ENCODE measurements at places on chromosomes 6 and 20.

- DNase-seq: no peak
Observed at GRCh38 chr20:7210910-7211309, 443.4 kb downstream of the BMP2 start.

- no peak for DNase-seq
Observed at GRCh38 chr6:3390698-3391097, 66.2 kb downstream of the SLC22A23 start.

- no peak for DNase-seq
Observed at GRCh38 chr6:66897576-66897975, 1190.5 kb upstream of the EYS start.

DNA sequence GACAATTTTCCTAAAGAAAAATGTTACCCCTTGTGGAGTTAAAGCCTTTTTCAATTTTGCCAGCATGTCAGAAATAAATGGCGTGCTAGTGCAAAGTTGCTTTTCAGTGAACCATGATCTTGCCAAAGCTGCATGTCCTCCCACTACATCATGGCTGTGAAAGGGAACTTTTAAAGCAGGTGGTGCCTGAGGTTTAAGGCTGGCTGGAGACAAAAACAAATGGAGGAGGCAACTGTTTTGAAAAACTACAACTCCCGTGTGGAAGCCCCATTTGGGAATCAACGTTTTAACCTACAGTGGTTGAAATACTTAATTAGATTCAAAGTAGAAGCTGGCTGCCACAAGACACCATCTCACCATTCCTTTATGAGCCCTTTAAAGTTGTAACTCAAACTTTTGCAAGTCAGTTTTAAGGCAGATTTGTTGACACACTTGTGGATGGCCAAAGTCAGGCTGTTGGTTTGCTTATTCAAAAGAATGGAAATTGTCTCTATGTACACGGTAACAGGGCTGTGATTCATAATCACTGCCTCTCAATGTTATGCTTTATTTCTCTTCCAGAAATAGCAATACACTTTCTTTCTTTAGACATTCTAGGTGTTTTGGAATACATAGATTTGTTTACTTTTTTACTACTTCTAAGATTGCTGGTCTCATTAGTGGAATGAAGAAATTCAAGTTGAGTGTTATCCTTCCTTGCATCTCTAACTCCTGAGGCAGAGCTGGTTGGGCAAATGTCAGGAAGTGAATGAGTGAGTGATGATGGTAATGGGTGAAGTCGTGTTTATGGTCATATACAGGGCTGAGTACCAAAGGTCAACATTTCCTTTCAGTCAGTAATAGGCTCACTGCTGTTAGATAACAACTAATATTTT is 196.4 kb upstream of the GMDS start:
- DNase-seq: no peak

DNA sequence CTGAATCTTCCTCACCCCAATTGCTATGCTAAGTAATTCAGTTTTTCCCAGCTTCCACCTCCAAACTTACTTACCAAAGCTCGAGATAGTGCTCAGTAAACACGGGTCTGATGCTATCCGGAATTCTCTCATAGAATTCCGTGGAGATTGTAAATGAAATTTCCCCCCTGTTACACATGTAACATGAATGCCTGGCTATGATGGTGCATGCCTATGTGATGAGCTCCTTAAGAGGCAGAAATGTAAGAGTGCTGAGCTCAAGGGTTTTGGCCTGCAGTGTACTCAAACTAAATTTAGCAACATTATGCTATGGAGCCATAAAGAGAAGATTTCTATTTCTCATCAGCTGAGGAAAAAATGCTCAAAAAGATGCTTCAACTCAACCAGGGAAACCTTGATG is 133.4 kb upstream of the FUT9 start:
- no peak for DNase-seq

- DNase-seq: no peak
Observed at GRCh38 chr6:154408891-154409500, 52.4 kb upstream of the IPCEF1 start.

DNA sequence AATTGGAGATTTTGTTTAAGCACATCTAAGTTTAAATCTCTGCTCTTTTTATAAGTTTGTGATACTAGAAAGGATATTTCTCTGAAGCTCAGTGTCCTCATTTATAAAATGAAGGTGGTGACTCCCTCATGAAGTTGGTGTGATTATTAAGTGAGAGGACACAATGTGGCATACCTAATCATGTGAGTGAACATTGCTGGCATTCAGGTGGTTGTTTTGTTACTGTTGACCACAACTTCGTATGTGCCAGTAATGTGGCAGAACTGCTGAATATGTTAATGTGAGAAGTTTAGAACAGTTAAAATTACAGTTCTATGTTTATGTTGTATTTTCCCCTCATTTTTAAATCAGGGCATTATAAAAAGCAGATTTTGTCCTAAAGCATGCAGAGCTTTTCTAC is 127.2 kb downstream of the STXBP5 start:
- DNase-seq: no peak

GRCh38 chr20:47481330-47482216 is 20.1 kb upstream of the NCOA3 start:
- DNase-seq: no peak

DNA sequence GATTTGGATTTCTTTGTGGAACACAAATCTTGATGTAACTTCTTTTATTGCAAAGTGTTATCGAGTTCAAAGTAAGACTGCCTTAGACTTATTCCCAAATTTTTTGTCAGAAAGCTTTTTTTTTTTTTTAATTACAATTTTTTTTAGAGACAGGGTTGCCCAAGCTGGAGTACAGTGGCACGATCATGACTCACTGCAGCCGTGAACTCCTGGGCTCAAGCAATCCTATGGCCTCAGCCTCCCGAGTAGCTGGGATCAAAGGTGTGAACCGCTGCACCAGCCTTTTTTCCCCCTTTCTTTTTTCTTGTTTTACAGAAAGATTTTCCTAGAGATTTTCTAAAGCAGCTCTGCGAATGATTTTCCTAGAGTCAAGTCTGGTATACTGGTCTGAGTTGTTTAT is 2.8 kb downstream of the RIOK1 start:
- no peak for DNase-seq

GRCh38 chr6:32166411-32167061 is 2.1 kb downstream of the EGFL8 start:
- no peak for DNase-seq

DNA sequence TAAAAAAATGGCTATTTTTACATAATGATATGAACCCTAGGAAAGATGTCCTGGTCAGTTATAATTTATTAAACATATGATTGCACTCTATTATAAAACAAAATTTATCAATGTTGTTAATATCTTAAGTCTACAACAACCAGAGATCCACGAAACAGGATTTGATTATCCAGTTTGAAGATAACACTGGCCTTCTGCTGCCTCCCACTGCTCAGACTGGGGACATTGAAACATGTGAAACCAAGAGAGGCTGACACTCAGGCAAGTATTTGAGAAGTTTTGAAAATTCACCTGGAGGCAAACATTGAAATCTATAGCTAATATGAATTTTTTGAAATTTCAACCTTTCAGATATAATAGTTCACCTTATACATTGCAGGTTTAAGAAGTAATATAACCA is 219.3 kb upstream of the HSF2 start:
- DNase-seq: no peak

DNA sequence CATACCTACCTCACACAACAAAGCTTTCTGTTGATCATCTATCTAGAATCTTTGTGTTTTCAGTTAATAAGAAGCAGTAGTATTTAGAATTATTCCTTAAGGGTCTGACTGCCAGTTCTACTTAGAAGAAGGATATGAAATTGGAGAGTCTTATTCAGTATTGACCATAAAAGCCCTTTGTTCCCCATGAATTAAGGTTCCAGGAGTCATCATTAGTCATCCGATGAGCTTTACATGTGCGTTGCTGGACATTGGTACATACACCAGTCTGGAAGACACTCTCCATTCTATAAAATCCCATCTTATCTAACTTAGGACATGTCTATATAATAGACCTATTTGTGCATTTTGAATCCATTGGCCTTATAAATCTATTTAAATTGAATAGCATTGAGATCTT is 34.4 kb upstream of the RNF217 start:
- no peak for DNase-seq

DNA sequence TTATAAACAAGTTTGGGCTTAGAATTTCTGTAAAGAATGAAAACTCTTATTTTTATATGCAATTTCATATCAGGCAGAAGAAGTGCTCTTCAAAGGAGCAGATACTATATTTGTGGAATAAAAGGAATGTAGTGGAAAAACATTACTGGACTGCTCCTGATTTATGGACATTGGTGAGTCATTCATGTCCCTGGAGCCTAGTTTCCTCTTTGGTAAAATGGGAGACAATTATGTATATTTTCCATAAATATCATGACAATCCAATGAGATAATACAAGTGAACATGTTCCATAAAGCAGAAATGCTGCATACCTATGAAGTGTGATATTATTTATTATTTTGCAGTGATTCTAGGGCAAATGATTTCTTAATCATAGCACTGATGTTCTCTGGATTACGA is 445.8 kb upstream of the CITED2 start:
- no peak for DNase-seq

- no peak for DNase-seq
Observed at GRCh38 chr20:10667077-10667401, 6.8 kb downstream of the JAG1 start.

DNA sequence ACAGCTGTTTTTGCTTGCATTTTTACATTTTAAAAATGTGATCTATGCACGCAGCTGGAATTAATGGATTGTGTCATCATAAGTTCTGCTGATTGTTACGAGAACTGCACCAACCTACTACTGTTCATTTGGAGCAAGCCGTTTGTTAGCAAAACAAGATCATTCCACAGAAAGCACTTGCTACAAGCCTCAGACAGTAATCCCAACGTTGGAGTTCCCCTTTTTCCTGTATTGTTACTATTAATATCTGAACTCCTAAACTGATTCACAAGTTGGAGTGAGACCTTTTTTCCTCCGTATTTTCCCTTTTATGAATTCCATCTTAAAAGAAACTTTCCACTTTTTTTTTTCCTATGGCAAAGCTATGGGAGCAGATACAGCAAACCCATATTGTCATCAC is 3.5 kb downstream of the TENT5A start:
- DNase-seq: no peak

GRCh38 chr20:17661121-17661744 is 20.8 kb downstream of the RRBP1 start:
- no peak for DNase-seq

DNA sequence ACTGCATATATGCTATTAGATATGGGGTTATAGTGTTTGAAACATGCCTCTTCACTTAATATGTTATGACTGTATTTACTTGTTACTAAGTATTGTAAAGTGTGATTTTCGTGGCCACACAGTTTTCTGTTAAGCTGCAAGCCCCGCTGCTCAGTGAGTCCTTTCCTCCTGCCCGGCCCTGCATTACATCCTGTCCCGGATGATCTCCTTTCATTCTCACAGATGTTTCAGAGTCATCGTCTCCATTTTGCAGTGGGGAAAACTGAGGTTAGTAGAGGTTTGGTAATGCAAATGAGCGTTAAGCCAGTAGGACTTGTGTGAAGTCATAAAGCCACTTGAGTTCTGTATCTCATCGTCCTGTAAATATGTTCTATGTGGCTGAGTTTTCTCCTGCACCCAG is 155.5 kb downstream of the CFAP61 start:
- no peak for DNase-seq

DNA sequence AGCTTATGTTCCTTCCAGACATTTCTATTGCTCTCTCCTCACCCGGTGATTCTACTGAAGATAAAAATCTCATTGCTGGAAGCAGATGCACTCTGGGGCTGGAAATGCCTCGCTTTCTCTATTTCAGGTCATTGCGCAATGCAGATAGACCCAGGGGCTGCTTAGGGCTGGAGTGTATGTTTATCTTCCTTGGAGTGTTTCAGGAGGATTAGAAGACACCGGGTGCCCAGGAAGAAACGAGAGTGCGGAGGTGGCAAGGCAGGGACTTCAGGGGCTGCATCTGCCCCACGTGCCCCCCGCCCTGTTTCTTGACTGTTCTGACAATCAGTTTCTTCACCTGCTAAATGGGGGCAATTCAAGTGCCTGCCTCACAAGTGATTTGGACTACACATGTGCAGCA is 45.6 kb upstream of the IYD start:
- no peak for DNase-seq

- DNase-seq: no peak
Observed at GRCh38 chr6:9503111-9503761, 911.6 kb downstream of the TFAP2A start.

Data from CD4-positive, alpha-beta T cell treated with Interleukin-6 at 100 ng/mL for 8 hours (primary cell).